ENCODE measurements at places on chromosomes 2 and 18. TPM values are rescaled to one million over a fixed set of nuclear protein-coding genes. Genes with fewer than 3 reads are reported as not detected.

DNA sequence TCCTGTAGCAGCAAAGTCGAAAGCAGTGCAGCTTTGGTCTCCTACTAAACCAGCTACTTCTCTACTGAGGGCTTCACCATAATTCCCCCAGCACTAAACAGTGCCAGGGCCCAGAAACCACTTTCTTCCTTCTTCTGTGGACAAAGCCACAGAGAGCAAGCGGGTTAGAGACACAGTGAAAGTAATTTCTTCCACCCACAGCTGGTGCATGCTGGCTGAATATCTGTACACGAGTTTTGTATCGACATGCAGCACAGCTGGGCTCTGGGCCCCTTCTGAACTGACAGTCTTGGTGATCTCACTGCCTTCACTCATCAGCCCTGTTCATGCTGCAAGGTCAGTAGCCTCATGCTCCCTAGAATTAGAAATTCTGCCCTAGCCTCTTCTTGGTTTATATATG, 74.0 kb upstream of the SULT1C3 start:
- no peaks in the 10 kb centered on the region for H3K27me3 ChIP-seq
- H3K36me3 ChIP-seq = no peaks in the 10 kb centered on the region
- DNase-seq = peak; percentile 13
- H3K4me1 ChIP-seq = no peaks in the 10 kb centered on the region

- H3K36me3 ChIP-seq = no peaks in the 10 kb centered on the region
- DNase-seq = no peak
- peaks cover 11% of the 10 kb centered on the region for H3K27me3 ChIP-seq
- peak overlapping the region; percentile 84 for H3K4me3 ChIP-seq
- H3K27ac ChIP-seq = peak overlapping the region; percentile 53
Measured at GRCh38 chr2:14631406-14632040, 994 bp upstream of the LRATD1 start.

GRCh38 chr2:148742373-148742772, 97.8 kb downstream of the EPC2 start:
- no peak overlapping the region for H3K4me3 ChIP-seq
- H3K27ac ChIP-seq = no peak overlapping the region
- H3K36me3 ChIP-seq = no peaks in the 10 kb centered on the region
- peaks cover 1% of the 10 kb centered on the region for H3K27me3 ChIP-seq
- DNase-seq = no peak

- DNase-seq = no peak
- peaks cover 4% of the 10 kb centered on the region for H3K27me3 ChIP-seq
- H3K4me3 ChIP-seq = peak overlapping the region; percentile 13
- peak overlapping the region; percentile 45 for H3K27ac ChIP-seq
- H3K4me1 ChIP-seq = peaks cover 67% of the 10 kb centered on the region
Measured at GRCh38 chr18:58911766-58912165, 47.1 kb downstream of the ZNF532 start.

DNA sequence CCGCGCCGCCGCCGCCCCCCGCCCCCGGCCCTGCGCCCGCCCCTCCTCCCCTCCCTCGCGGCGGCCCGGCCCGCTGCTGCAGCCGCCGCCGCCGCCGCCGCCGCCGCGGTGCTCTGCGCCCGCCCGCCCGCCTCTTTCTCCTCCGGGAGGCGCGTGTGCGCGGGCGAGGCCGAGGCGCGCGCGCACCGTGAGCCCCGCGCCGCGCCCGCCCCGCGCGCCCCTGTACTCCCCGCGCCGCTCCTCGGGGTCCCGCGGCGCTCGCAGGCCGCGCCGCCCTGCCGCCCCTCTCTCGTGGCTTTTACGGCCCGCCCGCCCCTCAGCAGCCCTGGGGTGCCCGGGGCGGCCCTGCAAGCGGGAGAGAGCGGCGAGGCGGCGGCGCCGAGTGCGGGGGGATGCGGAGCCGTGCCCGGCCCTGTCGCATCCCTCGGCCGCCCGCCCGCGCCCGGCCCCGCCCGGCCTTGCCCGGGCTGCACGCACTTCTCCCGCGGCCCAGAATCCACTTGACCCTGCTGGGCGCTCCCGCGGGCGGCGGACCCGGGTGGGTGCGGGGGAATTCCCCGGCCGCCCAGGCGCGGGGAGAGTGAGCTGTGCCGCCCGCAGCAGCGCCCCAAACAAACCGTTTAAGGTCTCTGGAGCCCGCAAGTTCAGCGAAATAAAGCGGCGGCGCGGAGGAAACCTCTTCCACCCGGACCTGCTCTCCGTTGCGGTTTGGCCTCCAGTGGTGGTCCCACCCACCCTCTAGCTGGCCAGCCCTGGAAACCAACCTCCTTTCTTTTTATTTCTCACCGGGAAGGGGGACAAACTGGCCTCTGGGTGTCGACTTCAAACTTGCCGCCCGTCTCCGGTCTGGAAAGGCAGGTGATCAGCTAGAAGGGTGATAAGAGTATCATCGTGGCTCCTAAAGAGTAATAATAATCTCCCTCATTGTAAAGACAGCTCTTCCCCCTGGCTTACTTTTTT, 37.4 kb downstream of the AFF3 start:
- H3K36me3 ChIP-seq = no peaks in the 10 kb centered on the region
- peak overlapping the region; percentile 88 for H3K4me3 ChIP-seq
- H3K27me3 ChIP-seq = peaks cover 13% of the 10 kb centered on the region
- peak overlapping the region; percentile 81 for H3K27ac ChIP-seq

- H3K36me3 ChIP-seq = no peaks in the 10 kb centered on the region
- no peak overlapping the region for H3K4me3 ChIP-seq
- H3K27me3 ChIP-seq = peaks cover 8% of the 10 kb centered on the region
- H3K27ac ChIP-seq = no peak overlapping the region
- H3K4me1 ChIP-seq = no peaks in the 10 kb centered on the region
Measured at GRCh38 chr2:112204411-112204810, 50.4 kb downstream of the ZC3H8 start.

- DNase-seq = no peak
- H3K27me3 ChIP-seq = no peaks in the 10 kb centered on the region
- H3K27ac ChIP-seq = no peak overlapping the region
- H3K4me1 ChIP-seq = no peaks in the 10 kb centered on the region
- H3K4me3 ChIP-seq = no peak overlapping the region
- no peaks in the 10 kb centered on the region for H3K36me3 ChIP-seq
Measured at GRCh38 chr2:153163055-153163454, 315.5 kb downstream of the RPRM start.

DNA sequence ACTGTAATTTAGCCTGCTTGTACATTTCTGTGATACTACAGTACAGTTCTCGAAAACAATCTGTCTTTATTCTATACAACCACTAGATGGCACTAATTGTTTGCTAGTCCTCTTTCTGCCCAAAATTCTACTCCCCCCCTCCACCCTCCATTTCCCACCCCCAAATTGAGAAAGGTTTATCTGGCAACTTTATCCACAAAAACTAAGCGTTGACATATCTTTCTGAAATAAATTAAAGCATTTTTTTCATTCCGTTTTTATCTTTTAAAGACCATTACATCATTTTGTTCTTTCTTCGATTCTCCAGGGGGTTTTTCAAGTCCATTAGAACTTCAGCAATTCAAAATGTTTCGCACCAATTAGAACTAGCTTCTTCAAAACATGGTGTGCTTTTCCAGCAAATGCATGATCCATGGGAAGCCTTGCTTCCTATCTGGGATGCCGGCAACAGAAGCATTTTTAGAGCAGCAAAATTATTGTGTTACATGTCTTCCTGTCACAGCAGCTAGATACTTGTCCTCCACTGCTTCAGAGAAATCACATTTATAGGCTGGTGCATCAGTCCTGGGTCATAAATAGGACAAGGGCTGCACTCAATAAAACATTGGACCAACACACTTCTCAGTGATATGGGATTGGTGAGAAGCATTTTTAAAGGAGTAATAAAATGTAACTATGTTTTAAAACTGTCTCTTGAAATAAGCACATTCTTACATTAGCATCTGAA, 241.3 kb downstream of the PAX3 start:
- no peaks in the 10 kb centered on the region for H3K36me3 ChIP-seq
- H3K27me3 ChIP-seq = peaks cover 2% of the 10 kb centered on the region
- H3K4me1 ChIP-seq = peaks cover 9% of the 10 kb centered on the region
- H3K4me3 ChIP-seq = no peak overlapping the region
- DNase-seq = no peak

GRCh38 chr18:68764016-68764415, 33.9 kb upstream of the CCDC102B start:
- peak overlapping the region; percentile 39 for H3K27ac ChIP-seq
- no peaks in the 10 kb centered on the region for H3K27me3 ChIP-seq
- DNase-seq = no peak
- no peak overlapping the region for H3K4me3 ChIP-seq

DNA sequence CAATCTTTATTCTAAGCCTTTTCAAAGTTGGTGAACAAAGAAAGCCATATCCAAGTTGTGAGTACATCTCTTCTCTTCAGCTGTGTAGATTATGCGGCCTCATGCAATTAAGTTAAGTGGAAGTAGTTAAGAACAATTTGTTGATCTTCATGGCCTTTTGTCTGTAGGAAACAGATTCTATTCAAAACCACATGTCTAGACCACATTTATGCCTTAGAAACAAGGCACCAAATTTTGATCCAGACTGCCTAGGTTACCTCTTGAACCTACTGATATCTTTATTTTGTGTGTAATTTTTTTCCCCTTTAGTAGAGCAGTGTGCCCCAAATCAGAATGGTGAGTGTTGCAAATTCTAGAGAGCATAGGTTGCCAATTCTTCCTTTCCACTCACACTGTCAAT, 101.6 kb upstream of the CERS6 start:
- H3K4me3 ChIP-seq = no peak overlapping the region
- peaks cover 10% of the 10 kb centered on the region for H3K36me3 ChIP-seq
- no peak overlapping the region for H3K27ac ChIP-seq
- H3K27me3 ChIP-seq = peaks cover 2% of the 10 kb centered on the region
- DNase-seq = no peak
- peaks cover 16% of the 10 kb centered on the region for H3K4me1 ChIP-seq

- no peak overlapping the region for H3K27ac ChIP-seq
- no peaks in the 10 kb centered on the region for H3K36me3 ChIP-seq
- peaks cover 2% of the 10 kb centered on the region for H3K4me1 ChIP-seq
- DNase-seq = no peak
Measured at GRCh38 chr2:65026704-65027464, 29.3 kb upstream of the CEP68 start.

- no peaks in the 10 kb centered on the region for H3K4me1 ChIP-seq
- H3K36me3 ChIP-seq = peaks cover 3% of the 10 kb centered on the region
- H3K27ac ChIP-seq = no peak overlapping the region
Measured at GRCh38 chr18:9042766-9043481, 59.6 kb upstream of the NDUFV2 start.

GRCh38 chr18:43277164-43277600, at the start of gene SYT4:
Gene SYT4, minus strand, starts transcription at chr18:43277490. Its CDS starts 209 bp downstream, at chr18:43277281.
- peak within 1 kb of the TSS; percentile 93 for H3K4me3 ChIP-seq
- H3K27ac ChIP-seq = peak within 1 kb of the TSS; percentile 96
- peaks cover 3% of the 10 kb centered on the region for H3K27me3 ChIP-seq
- H3K4me1 ChIP-seq = peaks cover 28% of the 10 kb centered on the region
- DNase-seq = peak; percentile 77
- no peaks in the 10 kb centered on the region for H3K36me3 ChIP-seq

DNA sequence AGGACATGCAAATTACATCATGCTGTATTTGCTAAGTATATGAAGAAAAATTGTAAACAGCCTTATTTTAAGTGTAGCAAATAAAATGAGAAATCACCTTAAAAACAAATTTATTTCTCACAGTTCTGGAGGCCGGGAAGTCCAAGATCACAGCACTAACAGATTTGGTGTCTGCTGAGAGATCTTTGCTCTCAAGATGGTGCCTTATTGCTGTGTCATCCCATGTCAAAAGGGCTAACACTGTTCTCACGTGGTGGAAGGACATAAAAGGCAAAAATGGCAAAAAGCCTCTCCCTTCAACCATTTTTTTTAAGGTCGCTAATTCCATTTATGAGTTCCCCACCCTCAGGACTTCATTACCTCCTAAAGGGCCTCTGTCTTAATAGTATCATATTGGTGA, 12.1 kb downstream of the XRCC5 start:
- no peaks in the 10 kb centered on the region for H3K36me3 ChIP-seq
- peak overlapping the region; percentile 13 for H3K27ac ChIP-seq
- no peak overlapping the region for H3K4me3 ChIP-seq
- H3K27me3 ChIP-seq = peaks cover 3% of the 10 kb centered on the region

DNA sequence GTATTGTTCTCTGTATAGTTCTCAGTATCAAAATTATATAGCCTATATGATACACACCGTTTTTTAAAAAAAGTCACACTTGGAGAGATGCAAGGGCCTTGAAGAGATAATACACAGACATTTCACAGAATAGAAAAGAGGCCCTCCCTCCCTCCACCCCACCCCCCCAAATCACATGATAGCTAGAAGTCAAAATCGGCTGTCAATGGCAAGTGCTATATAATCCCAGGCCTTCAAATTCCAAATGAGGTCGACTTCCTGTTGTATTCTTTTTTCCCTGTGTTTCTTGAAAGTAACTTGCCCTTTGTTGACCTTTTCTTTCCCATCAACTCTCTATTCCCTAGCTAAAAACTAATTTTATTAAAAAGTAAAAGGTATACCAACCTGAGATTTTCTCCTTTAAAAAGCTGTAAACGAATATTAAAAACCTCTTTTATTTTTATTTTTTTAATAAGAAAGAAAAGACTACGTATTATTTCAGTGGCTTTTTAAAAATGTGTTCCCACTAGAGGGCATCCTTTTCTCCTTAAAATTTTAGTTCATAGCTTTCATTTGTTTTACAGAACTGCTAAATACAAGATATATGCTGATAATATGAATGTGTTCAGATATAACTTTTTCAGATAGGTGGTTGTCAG, 46.6 kb downstream of the KCMF1 start:
- no peaks in the 10 kb centered on the region for H3K36me3 ChIP-seq
- peak overlapping the region; percentile 33 for H3K27ac ChIP-seq
- no peak for DNase-seq
- H3K27me3 ChIP-seq = no peaks in the 10 kb centered on the region
- H3K4me3 ChIP-seq = no peak overlapping the region
- peaks cover 4% of the 10 kb centered on the region for H3K4me1 ChIP-seq

- no peaks in the 10 kb centered on the region for H3K4me1 ChIP-seq
- no peaks in the 10 kb centered on the region for H3K27me3 ChIP-seq
- no peak overlapping the region for H3K4me3 ChIP-seq
- DNase-seq = no peak
- no peak overlapping the region for H3K27ac ChIP-seq
- H3K36me3 ChIP-seq = peaks cover 6% of the 10 kb centered on the region
Measured at GRCh38 chr18:21389903-21390302, 147.9 kb downstream of the GREB1L start.

- H3K27ac ChIP-seq = no peak overlapping the region
- DNase-seq = no peak
- no peaks in the 10 kb centered on the region for H3K4me1 ChIP-seq
- no peaks in the 10 kb centered on the region for H3K36me3 ChIP-seq
- no peaks in the 10 kb centered on the region for H3K27me3 ChIP-seq
Measured at GRCh38 chr2:158232476-158232875, 130.8 kb downstream of the UPP2 start.

HMSD gene
- not detected for total RNA-seq

NT5C1B gene
- total RNA-seq = not detected

ABCB11 gene
- total RNA-seq = not detected

HOXD12 gene
- not detected for total RNA-seq

NAT8 gene
- total RNA-seq = not detected

SEPTIN10 gene
- total RNA-seq = 75.2 TPM

CD8B gene
- not detected for total RNA-seq

GPAT2 gene
- 0.47 TPM for total RNA-seq

ACADL gene
- not detected for total RNA-seq

SCTR gene
- total RNA-seq = not detected

NPHP1 gene
- total RNA-seq = 2.5 TPM

PAPOLG gene
- total RNA-seq = 22.7 TPM
